ENCODE measurements at places on chromosomes 5 and 9.

- DNase-seq: no peak
These were observed 795 bp upstream of the ASS1 start for GRCh38 chr9:130443840-130444492.

GRCh38 chr9:15329539-15330109, 22.6 kb upstream of the TTC39B start:
- no peak for DNase-seq

- no peak for DNase-seq
These were observed 283.6 kb upstream of the PRDM9 start for GRCh38 chr5:23223846-23224245.

DNA sequence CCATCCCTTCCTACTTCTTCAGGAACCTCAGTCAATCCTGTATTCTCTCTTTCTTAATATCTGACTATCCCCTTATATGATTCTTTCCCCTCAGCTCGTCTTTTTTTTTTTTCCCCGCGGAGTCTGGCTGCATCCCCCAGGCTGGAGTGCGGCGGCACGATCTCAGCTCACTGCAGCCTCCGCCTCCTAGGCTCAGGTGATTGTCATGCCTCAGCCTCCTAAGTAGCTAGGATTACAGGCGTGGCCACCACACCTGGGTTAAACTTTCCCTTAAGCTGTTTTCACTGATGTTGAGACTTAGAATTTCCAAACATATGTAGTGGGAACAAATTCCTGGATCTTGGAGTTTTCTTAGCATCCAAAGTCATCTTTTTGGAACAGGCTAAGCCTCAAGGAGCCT, 13.3 kb upstream of the RUSC2 start:
- DNase-seq: no peak

DNA sequence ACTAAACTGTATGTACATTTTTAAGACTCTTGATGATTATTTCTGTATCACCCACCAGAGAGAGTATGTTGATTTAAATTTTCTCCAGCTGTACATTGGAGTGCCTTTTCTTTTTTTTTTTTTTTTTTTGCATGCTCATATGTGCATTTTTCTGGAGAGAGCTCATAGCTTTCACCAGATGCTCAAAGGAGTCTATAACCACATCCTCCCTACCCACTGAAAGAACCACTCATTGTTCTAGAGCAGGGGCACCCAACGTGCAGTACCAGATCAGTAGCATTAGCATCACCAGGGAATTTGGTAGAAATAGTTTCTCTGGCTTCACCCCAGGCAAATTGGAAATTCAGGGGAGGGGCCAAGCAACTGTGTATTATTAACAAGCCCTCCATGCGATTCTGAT, 53.9 kb upstream of the TMEM171 start:
- no peak for DNase-seq

- DNase-seq: no peak
These were observed 35.4 kb downstream of the DOCK8 start for GRCh38 chr9:250039-250438.

DNA sequence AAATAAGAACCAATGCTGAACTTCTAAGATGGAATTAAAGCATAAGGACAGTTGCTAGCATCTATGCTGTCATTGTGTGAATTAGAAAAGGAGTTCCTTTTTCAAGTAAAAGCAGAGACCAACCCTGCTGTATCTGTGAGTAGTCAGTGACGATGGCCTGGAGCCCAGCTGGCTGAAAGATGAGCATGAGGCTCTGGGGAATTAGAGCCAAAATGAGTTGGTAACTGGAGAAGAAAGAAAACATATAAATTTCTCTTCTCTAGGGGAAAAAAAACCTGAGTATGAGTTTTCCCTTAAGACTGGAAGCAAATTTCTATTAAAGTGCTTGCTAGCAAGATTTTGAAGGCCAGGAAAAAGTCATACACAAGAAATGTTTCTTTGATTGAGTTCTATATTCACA, 1.6 kb upstream of the SPZ1 start:
- no peak for DNase-seq

- DNase-seq: no peak
These were observed 20.2 kb downstream of the NIPSNAP3B start for GRCh38 chr9:104784098-104784497.

- no peak for DNase-seq
These were observed 87.9 kb downstream of the EQTN start for GRCh38 chr9:27209034-27209433.

- no peak for DNase-seq
These were observed 37.9 kb downstream of the SH3TC2 start for GRCh38 chr5:149024943-149025342.

DNA sequence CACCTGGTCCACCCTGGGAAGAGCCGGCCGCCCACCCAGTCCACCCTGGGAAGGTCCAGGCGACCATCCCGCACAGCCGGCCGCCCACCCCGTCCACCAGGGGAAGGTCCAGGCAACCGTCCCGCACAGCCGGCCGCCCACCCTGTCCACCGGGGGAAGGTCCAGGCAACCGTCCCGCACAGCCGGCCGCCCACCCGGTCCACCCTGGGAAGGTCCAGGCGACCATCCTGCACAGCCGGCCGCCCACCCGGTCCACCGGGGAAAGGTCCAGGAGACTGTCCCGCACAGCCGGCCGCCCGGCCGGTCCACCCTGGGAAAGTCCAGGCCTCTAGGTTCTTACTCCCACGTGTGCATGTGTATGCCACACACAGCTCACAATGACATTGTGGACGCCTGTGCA, 6.7 kb upstream of the QSOX2 start:
- no peak for DNase-seq

DNA sequence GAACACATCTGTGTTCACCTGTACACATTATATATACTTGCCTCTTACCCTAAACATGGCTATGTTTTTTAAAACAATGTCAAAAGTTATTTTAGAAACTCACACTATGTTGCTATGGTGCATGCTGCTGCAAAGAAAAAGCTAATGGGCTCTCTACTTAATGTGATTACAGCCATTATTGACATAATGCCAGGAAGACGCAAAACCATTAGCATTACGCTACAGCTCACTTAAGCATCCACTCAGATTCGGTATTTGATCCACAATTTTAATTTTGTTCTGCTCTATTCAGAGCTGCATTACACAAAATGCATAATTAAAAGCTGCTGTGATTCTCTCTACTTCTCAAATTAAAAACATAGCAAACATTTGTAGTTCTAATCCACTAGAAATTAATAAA, 395.2 kb downstream of the BNC2 start:
- no peak for DNase-seq

- DNase-seq: no peak
These were observed 15.1 kb downstream of the SLCO6A1 start for GRCh38 chr5:102483736-102484135.

GRCh38 chr9:93699650-93700049, 123.3 kb downstream of the PHF2 start:
- no peak for DNase-seq

DNA sequence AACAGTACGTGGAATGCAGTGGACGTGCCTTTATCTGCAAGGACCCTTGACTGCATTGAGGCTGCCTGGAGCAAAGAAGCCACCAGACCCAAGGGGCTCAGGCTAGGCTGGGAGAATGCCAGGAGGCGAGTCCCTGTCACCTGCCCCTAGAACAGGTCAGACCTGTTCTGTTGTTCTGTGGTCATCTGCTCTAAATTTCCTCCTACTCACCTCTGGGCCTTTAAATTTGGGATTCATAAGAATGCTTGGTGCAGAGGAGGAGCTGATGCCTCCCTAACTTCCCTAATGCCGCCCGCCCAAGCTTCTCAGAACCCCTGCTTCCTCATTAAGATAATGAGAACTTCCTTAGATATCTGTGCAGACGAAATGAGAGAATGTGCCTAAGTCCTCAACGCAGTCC, 32.0 kb downstream of the DAPK1 start:
- no peak for DNase-seq

DNA sequence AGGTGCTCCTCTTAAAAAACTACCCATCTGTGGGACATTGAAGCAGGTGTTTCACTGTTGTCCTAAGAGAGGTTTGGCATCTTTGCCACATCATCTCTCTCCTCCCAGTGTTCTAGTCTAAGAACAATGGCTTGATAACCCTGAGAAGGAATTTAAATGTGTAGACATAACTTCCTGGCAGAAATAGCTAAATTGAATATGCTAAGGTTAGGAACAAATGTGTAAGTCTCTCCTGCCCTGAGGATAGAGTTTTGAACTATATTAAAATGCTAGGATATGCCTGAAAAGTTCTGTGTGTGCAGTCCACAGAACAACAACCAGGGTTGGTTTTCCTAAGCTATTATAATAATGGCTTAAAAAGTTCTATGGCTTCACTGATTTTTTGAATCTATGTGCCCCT, 106.6 kb downstream of the LRRC70 start:
- no peak for DNase-seq

DNA sequence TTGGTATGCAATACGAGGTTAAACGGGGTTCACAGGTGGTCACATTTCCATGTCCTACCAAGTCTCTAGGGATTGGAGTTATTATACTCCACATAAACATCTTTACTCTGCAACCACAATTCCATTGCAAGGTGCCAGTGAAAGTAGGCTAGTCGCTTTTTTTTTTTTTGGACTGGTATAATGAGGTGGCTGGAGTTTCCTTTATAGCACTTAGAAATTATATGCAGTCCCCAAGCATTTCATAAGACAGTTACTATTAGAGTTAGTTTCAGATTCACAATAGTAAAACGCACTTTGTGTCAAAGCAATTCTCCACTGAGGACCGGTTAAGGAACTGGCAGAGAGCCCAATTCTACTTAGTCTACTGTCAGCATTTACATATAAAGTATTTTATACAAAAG, 1.4 kb downstream of the MEF2C start:
- no peak for DNase-seq

- no peak for DNase-seq
These were observed 26.5 kb downstream of the LIX1 start for GRCh38 chr5:97115932-97116331.

DNA sequence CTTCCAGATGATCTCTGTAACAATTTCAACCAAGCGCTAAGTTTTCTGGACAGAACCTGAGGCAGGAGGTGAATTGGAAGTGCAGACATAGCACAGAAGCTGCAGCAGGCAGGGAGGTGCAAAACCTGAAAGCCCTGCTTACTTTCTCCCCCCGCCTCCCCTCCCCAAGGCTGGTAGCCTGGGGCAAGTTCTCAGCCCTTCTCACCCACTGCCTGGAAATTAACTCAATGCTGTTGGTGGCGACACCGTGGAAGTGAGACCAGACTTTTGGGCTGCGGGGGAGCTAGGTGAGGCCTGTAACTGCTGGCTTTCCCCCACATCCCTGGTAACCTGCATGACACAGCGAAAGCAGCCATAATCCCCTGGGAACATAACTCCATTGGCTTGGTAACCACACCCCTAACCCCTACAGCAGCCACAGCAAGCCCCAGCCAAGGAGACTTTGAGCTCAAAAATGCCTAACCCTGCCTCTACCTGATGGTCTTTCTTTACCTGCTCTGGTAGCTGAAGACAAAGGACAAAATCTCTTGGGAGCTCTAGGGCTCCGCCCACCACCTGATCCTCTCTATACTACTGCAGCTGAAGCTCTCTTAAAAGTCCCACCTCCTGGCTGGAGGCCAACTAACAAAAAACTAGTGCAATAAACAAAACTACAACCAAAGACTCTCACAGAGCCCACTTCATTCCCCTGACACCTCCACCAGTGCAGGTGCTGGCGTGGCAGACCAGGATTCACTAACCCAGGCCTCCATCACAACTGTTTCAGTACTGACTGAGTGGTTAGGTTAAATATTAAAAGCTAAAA, 11.9 kb upstream of the OR13C8 start:
- no peak for DNase-seq

GRCh38 chr9:114803479-114804265, 2.2 kb downstream of the TNFSF15 start:
- DNase-seq: no peak

DNA sequence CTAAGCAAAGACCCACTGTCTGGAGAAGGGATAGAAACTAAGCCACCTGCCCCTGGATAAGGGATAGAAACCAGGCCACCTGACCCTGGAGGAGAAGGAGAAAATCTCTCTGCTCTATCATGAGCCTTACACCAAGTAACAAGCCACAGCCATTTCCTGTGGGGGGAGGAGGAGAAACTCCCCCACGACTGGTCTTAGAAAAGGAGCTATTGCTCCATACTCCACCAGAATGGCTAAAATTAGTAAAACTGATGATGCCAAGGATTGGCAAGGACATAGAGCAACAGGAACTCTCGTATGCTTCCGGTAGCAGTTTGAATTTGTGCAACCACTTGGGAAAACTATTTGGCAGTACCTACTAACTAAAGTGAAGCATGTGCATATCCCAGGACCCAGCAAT, 70.8 kb downstream of the ACTL7B start:
- DNase-seq: no peak

- no peak for DNase-seq
These were observed 10.2 kb downstream of the COL27A1 start for GRCh38 chr9:114165407-114166102.

DNA sequence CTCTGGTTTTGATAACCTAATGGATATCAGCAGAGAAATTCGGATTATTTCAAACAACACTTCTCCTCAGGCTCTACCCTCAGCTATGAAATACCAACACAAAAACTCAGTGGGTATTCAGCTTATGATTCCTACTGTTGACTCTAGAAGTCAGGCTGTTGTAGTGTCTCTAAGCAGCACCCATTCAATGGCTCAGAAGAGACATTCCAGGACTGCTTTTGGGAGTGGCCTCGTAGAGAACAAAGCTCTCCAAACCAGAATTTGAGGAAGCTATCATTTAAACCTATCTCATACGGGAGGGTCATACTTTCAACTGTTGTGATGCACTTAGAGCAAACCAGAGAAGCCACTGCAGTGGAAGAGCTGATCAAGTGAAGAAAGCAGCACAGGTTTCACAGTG, 34.1 kb downstream of the ETF1 start:
- no peak for DNase-seq

DNA sequence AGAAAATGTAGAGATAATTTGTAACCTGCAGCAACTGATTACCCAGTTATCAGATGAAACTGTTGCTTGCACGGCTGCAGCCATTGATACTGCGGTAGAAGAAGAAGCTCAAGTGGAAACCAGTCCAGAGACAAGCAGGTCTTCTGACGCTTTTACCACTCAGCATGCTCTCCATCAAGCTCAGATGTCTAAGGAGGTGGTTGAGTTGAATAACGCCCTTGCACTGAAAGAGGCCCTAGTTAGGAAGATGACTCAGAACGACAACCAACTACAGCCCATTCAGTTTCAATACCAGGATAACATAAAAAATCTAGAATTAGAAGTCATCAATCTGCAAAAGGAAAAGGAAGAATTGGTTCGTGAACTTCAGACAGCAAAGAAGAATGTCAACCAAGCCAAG, 1.7 kb downstream of the KIF4B start:
- DNase-seq: no peak

DNA sequence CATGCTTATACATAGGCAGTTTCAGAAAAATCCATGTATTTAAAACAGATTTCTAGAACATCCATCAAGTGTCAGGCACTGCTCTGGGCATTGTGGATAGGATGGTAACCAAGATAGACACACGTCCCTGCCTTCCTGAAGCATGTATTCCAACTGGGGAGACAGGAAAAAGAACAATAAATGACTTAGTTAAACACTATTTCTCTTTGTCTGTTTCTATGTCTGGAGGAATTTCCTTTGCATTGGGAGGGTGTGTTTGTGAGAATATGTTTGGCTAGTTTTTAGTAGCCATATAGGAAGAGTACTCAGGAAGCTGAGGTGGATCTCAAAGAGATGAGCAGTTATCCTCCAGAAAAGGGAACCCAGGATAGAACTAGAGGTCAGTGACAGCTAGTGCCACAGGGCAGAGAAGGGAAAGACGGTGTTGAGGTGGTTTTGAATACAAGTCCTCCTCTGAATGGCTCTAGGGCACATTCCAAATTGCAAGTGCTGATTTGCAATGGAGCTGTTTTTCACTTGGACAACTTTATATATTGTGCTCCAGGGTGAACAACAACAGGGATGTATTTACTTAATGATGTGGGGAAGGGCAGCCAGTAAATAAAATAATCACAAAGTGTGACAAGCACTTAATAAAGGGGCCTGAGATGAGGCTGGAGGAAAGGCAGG, 144.7 kb upstream of the SHB start:
- DNase-seq: no peak

Data from stimulated activated CD8-positive, alpha-beta memory T cell treated with anti-CD3 and anti-CD28 coated beads, Interleukin-15, amount 100 ng/mL, for 24 hours (primary cell).